ENCODE measurements at places on chromosomes 13 and 19.

GRCh38 chr13:109941221-109941620 lies 154.8 kb upstream of the IRS2 start:
- no peak for DNase-seq

DNA sequence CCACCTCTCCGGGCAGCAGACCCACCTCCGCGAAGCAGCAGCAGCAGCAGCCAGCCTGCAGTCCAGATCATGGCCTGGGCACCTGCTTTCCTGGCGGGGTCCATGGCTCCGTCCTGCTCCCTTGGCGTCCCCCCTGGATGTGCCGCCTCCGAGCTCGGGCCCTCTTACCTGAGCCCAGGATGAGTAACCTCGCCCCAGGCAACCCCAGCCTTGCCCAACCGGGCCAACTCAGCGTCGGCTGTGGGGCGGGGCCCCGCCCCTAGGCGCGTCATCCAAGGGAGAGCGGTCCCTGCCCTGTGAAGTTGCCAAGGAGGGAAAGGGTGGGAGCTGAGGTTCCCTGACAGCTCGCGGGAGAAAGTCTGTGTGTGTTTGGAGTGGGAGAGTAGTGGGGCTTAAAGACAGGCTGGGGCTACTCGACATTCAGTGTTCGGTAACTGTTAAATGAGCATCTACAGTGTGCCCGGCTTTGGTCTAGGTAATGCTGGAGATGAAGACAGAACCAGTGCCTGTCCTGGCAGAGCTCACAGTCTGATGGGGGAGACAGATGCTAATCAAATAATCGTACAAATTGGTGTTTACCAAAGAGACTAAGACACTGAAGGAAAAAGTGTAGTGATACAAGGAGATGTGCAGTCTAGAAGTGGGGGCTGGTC lies at the start of gene LYPD3:
LYPD3 (minus strand) TSS at position 141 of the 653 bp plus-strand sequence; CDS start at position 104, 37 bp downstream.
- DNase-seq = no peak

DNA sequence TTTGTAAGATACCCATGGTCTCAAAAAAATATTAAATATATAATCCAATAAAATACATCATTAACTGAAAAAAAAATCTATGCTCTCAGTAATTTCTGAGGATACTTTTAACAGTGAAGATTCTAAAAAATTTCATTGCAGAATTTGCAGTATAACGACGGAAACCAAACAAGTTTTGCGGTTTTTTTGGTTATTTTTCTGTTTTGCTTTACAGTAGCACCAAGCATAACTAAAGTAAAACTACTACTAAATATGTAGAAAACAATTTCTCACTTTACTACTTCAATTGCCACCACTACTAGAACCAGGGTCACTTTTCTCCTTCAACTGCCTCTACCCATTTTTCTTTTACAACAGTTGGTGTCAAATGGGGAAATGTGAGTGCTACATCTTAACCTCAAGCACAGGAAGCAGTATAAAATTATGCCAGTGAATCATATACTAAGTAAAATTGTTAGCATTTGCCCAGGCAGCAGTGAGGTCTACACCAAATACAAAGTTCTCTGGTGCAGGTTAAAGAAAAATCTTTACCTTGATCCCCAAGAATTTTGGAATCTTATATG lies 24.1 kb downstream of the MICU2 start:
- no peak for DNase-seq

- no peak for DNase-seq
Measured at GRCh38 chr13:23185542-23185941, 4.8 kb downstream of the SGCG start.

DNA sequence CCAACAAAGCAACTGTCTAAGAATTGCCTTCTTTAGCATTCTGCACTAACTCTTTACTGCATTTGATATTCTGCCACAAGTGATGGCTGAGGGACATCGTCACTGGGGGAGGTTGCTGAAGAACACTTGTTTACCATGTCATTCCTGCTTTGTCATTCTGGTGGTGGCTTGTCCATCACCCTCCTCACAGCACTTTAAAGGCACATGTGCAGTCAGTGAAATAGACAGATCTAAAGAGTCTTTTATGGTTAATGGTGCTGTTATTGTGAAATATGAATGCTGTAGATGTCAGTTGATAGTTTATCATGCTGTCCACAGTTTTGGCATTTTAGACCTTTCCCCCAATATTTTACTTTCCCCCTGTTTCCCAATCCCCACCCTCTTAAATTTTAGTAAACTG lies 120.9 kb upstream of the TSC22D1 start:
- DNase-seq = no peak

GRCh38 chr19:5997371-5997770 lies 19.4 kb upstream of the RANBP3 start:
- DNase-seq = no peak

DNA sequence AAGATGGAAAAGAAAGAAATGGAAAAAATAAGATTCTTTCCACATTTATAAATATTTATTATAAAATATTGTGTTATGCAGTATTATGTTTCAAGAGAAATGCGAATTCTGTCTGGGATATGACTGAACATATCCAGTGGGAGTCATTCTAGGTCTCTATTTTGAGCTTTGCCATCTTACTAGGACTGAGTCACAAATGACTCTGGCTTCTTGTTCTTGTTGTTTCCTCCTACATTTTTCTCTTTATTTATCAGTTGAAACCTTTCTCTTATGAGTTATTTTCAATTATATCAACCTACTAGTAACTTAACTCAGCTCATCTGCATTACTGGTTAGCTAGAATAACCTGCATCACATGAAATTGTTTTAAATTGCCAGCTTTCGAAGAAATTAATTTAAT lies 1247.3 kb downstream of the SLITRK1 start:
- no peak for DNase-seq

- no peak for DNase-seq
Measured at GRCh38 chr13:36214163-36214921, at the start of gene SOHLH2. Gene SOHLH2 (minus strand): TSS chr13:36214556. CDS start chr13:36214526, 30 bp downstream.

DNA sequence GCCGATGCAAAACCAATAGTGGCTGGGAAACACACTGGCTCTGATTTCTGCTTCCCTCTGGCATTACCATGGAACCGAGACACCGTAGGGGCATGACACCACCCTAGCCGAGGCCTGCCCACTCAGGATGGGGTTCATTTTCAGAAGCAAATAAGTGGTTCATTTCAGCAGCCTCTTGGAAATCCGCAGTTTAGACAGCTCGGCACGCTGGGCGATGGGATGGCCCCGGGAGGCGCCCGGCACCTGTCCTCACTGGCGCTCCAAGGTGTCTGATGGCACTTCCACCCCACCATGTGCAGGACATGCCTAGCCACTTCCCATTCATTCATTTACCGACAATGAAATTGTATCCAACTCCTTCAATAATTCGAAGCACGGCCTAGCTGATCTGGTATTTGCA lies 33.8 kb downstream of the KLF2 start:
- no peak for DNase-seq

DNA sequence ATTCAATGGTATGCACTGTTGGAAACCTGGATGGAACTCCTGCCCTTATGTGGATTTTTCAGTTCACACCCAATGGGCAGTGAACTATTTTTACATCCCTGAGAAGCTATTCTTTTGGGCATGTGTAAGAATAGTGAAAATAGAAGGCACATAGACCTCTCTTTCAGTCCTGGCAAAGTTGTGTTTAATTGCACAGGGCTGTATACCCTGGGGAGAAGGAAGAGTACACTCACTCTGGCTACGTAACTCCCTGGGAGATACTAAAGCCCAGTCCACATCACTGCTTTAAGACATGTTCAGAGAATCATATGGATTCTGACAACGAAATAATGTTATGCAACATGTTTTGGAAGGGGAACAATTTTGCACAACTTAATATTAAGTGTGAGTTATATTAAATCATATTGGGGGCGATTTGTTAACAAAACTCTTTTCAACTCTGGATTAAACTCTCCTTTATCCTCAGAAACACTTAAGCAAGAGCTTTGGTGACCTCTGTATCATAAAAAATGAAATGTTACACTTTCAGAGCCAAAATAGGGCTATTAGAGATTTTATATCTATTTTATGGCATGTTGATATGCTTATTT lies 166.1 kb downstream of the DCT start:
- no peak for DNase-seq

DNA sequence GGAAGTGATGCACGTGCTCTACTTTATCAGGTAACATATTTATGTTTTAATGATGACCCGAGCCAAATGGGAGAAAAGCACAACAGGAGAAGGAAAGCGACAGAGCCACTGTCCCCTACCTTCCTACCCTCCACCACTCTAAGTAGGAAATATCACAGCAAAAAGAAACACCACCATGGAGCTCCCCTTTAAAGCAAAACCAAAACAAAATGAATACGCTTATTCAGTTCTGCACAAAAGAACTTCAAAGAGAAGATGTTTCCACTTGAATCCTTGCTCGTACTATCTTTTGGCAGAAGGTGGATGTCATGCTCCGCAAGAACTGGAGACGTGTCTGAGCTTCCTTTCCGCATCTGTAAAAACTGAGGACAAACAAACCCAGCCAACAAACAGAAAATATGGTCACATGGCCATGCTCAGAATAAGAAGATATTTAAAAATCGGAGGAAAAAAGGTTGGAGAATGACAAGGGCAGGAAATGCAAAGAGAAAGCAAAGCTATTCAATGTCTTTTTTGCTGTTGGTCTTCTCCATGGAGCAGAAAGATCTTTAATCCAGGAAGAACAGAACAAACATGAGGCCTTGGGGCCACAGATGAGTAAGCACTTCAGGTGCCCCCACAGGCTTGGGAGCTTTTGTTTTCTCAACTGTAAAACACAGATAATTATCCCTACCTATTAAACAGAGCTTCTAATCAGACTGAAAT lies 19.5 kb downstream of the N4BP2L1 start:
- DNase-seq = no peak

DNA sequence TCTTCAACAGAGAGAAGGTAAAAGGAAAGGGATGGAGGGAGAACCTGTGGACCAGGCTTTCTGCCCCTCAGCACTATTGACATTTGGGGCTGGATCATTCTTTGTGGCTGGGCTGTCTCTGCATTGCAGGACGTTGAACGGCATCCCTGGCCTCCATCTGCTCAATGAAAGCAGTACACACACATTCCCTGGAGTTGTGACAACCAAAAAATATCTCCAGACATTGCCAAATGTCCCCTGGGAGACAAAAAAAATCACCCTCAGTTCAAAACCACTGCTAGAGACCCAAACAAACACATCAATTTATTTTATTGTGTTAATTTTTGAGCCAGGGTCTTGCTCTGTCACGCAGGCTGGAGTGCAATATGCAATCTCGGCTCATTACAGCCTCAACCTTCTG lies 43.3 kb downstream of the INSR start:
- DNase-seq = no peak

DNA sequence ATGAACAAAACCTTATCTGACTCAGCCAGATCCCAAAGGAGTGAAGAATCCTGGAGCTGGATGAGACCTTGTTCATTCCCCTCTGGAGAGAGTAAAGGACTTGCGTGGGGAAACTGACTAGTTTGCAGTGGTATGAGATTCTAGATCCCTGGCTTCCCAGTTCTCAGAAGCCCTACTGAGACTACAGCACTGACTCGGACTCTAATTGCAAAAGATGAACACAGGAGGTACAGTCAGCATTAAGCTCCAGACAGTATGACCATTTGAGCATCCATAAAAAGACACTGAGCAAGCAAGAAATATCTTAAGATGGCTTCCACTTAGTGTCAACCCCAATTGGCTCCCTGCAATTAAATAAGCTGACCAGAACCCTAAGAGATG lies 6.8 kb downstream of the ZC3H4 start:
- no peak for DNase-seq
